Aortic smooth muscle cell (primary cell): ENCODE measurements at places on chromosomes 5 and 9. TPM values are rescaled to one million over a fixed set of nuclear protein-coding genes. Genes with fewer than 3 reads are reported as not detected.

Gene PKD2L2
- total RNA-seq = not detected in 2 replicates

Gene IL13
- total RNA-seq = not detected in 2 replicates

Gene LCN2
- not detected in 2 replicates for total RNA-seq

Gene CEL
- total RNA-seq = 0.19 and 0.26 TPM in 2 replicates

Gene TRIM36
- 0.53 and 0.75 TPM in 2 replicates for total RNA-seq

Gene DIPK1B
- 1.4 and 2.6 TPM in 2 replicates for total RNA-seq

Gene SERINC5
- 12.0 and 14.9 TPM in 2 replicates for total RNA-seq

Gene MAMDC2
- 2.5 and 2.6 TPM in 2 replicates for total RNA-seq

Gene SLC25A2
- total RNA-seq = 0.13 and 0.31 TPM in 2 replicates

Gene ENTREP1
- total RNA-seq = 0.13 and 0.25 TPM in 2 replicates

Gene CCNI2
- total RNA-seq = not detected in 2 replicates

Gene SVEP1
- 3.5 and 4.4 TPM in 2 replicates for total RNA-seq

Gene MYOT
- total RNA-seq = not detected in 2 replicates

Gene PDE6A
- not detected in 2 replicates for total RNA-seq

Gene PCDHB14
- 0.92 and 1.1 TPM in 2 replicates for total RNA-seq

Gene NR4A3
- total RNA-seq = 2.4 and 3.6 TPM in 2 replicates

Gene BTNL8
- not detected in 2 replicates for total RNA-seq

Gene PCDHGA2
- 1.7 and 2.5 TPM in 2 replicates for total RNA-seq

Gene ENHO
- not detected in 2 replicates for total RNA-seq

Gene DBH
- not detected in 2 replicates for total RNA-seq

Gene UBAP2
- total RNA-seq = 13.4 and 14.9 TPM in 2 replicates

Gene BASP1
- total RNA-seq = 71.1 and 93.8 TPM in 2 replicates

Gene ZBTB26
- total RNA-seq = 2.9 and 3.3 TPM in 2 replicates
